ENCODE measurements at places on chromosomes 7 and 10. TPM values are rescaled to one million over a fixed set of nuclear protein-coding genes. Genes with fewer than 3 reads are reported as not detected.

DNA sequence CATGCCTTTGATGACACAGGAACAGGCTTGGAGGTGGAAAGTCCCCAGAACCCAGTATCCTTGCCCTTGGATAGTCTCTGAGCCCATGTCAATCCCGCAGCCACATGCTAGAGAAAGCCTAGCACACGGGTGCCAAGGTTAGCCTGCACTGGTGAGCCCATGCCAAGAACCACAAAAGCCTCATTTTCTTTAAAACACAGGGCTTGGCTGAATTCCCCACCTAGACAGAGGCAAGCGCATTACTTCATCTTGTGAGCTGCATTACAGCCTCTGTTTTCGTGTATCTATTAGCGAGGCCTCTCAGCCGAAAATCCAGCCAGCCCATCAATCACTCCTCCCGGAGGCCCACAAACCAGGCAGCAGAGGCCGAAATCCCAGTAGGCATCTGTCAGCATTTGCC lies 314.9 kb upstream of the AUTS2 start:
- H3K4me3 ChIP-seq: no peak overlapping the region
- peaks cover 10% of the 10 kb centered on the region for H3K27me3 ChIP-seq
- no peak overlapping the region for H3K27ac ChIP-seq
- DNase-seq: no peak
- H3K36me3 ChIP-seq: peaks cover 14% of the 10 kb centered on the region

DNA sequence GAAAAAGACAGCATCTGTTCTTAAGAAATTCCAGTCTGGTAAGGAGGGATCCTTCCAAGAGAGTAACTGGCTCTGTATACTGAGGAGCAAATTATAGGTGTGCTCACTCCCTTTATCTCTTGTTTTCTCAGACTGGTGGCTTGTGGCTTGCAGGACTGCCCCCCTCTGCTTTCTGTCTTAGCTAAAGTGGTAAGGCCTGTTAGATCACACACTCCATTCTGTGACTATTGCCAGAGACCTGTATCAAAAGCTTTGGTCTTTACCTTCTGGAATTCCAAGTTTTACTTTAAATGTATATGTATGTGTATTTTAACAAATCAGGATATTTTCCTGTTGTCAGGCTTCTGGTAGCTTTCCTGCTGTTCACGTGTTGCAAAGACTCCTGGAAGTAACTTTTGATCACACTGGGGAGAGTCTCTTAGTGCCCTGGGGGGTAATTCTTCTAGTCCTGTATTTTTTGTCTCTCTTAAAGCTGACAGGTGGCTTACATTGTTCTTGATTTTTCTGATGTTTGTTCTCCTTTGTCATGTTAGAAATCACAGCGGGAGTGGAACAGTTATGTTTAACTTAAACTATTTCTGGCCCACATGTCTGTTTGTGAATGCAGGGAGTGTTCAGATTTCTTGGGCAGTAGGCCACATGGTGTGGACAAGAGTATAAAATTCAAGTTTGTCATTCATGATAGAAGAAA lies 99.0 kb downstream of the PLPP4 start:
- no peak for DNase-seq
- no peak overlapping the region for H3K27ac ChIP-seq
- H3K27me3 ChIP-seq: peaks cover 5% of the 10 kb centered on the region
- no peaks in the 10 kb centered on the region for H3K4me1 ChIP-seq
- H3K4me3 ChIP-seq: no peak overlapping the region
- no peaks in the 10 kb centered on the region for H3K36me3 ChIP-seq

DNA sequence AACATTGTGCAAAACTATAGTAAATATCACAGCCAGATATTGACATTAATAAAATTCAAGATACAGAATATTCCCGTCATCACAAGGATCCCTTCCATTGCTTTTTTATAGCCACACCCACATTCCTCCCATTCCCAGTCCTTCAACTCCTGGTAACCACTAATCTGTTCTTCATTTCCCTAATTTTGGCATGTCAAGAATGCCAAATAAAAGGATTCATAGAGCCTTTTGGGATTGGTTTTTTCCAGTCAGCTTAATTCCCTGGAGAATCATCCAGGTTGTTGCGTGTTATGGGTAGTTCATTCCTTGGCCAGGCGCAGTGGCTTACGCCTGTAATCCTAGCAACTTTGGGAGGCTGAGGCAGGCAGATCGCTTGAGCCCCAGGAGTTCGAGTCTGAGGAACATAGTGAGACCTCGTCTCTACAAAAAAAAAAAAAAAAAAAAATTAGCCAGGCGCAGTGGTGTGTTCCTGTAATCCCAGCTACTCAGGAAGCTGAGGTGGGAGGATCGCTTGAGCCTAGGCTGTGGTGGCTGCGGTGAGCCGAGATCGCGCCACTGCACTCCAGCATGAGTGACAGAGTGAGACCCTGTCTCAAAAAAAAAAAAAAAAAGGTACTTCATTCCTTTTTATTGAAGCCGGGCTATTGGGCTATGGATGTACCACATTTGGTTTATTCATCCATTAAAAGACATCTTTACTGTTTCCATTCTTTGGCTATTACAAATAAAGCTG lies 2.7 kb downstream of the OGDH start:
- H3K4me1 ChIP-seq: peaks cover 54% of the 10 kb centered on the region
- H3K4me3 ChIP-seq: no peak overlapping the region
- no peak overlapping the region for H3K27ac ChIP-seq
- no peak for DNase-seq
- no peaks in the 10 kb centered on the region for H3K36me3 ChIP-seq

- no peak overlapping the region for H3K4me3 ChIP-seq
- no peaks in the 10 kb centered on the region for H3K4me1 ChIP-seq
- no peak overlapping the region for H3K27ac ChIP-seq
- H3K36me3 ChIP-seq: no peaks in the 10 kb centered on the region
- H3K27me3 ChIP-seq: no peaks in the 10 kb centered on the region
Measured at GRCh38 chr10:131354380-131354779, 42.9 kb upstream of the TCERG1L start.

DNA sequence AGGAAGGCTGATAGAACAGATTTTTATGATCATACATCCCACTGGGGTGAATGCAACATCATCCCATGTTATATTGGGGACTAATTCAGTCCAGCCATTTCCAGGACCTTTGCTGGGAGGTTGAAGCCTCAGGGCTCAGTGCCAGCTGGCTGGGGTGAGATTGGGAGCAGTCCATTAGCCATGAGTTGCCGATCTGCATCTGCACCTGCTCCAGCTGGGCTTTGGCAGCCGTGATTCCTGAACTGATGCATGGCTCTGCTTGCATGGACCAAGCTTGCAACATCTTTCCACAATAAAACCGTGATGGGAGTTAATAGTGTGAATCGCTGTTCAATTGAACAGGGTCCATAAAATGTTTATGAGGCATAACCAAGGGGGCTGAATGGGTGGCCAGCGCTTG lies 346.9 kb downstream of the TYW1 start:
- H3K27me3 ChIP-seq: no peaks in the 10 kb centered on the region
- no peaks in the 10 kb centered on the region for H3K4me1 ChIP-seq
- no peak overlapping the region for H3K4me3 ChIP-seq

- no peak for DNase-seq
- H3K27ac ChIP-seq: no peak overlapping the region
- H3K36me3 ChIP-seq: no peaks in the 10 kb centered on the region
- no peaks in the 10 kb centered on the region for H3K27me3 ChIP-seq
Measured at GRCh38 chr7:91323626-91324158, 59.5 kb downstream of the FZD1 start.

GRCh38 chr10:110496553-110497437 lies 912 bp upstream of the DUSP5 start:
- peak overlapping the region; percentile 93 for H3K27ac ChIP-seq
- H3K4me1 ChIP-seq: peaks cover 70% of the 10 kb centered on the region
- peaks cover 12% of the 10 kb centered on the region for H3K27me3 ChIP-seq
- H3K4me3 ChIP-seq: peak overlapping the region; percentile 93

DNA sequence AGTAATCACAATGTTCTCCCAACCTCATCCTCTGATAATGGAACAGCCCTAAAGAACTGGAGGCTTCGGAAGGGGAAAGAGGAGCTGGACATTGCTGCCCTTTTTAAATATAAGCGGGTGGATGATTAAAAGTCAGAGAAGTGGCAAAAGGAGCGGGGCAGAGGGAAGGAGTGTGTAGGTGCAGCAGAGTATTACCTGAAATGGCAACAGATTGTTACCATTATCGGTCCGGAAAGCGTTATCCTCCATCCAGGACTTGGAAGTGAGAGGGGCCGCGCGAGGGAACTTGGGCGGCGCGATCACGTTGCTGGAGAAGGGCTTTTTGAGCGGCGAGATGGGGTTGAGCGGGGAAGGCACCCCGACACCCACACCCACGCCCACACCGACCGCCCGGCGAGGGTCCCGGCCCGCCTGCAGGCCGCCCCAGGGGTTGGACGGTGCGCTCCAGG lies 51.7 kb downstream of the CPEB3 start:
- peak overlapping the region; percentile 99 for H3K4me3 ChIP-seq
- DNase-seq: no peak
- H3K27ac ChIP-seq: no peak overlapping the region
- no peaks in the 10 kb centered on the region for H3K27me3 ChIP-seq

- peaks cover 61% of the 10 kb centered on the region for H3K27me3 ChIP-seq
- H3K27ac ChIP-seq: peak overlapping the region; percentile 34
- H3K36me3 ChIP-seq: no peaks in the 10 kb centered on the region
- H3K4me1 ChIP-seq: peaks cover 23% of the 10 kb centered on the region
Measured at GRCh38 chr7:101125989-101126650, 784 bp upstream of the SERPINE1 start.

DNA sequence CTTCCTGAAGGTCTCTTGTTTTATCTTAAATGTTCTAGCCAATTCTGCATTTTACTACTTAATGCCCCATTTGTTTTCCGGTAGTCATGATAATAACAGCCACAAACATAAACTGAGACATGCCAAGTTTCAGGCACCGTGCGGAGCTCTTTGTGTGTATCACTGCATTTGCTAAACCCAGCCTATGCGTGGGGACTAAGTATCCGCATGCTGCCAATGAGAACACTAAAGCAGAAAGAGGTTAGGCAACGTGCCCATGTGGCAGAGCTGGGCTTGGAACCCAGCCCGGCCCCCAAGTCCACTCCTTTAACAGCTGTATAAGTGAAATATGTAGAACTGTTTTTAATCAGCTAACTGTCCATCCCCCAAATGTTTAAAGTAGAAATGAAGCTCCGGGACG lies 54.1 kb downstream of the SLIT1 start:
- peaks cover 15% of the 10 kb centered on the region for H3K27me3 ChIP-seq
- no peaks in the 10 kb centered on the region for H3K4me1 ChIP-seq
- no peaks in the 10 kb centered on the region for H3K36me3 ChIP-seq
- no peak overlapping the region for H3K4me3 ChIP-seq

DNA sequence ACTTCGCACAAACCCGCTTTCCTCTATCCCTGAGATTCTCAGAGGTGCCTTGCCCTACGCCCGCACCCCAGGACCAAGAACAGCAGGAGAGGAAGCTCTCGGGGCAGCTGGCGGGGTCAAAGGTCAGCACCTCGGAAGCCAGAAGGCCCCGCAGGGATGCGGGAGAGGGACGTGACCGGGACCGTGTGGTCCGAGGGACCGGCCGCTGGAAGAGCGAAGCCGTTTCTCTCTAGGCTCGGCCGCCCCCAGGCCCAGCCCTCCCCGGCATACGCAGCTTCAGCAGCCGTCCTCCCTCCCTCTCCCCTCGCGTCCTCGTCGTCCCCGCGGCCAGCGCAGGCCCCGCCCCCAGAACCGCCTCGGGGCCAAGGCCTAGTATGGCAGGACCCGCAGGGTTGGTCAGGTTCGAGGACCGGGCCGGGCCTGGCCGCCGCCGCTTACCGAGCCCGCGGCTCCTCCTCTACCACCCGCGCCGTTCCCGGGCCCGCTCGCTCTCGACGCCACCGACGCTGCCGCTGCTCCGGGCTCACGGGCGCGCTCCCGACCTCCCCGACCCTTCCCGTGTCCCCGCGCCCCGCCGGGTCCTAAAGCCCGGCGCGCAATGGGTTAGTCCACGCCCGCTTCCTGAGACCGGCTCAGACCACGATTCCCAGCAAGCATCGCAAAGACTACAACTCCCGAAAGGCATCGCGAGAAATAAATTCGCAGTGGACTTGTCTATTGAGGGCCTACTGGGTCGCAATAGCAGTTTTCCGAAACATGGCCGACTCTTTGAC lies at the start of gene ARMH3:
TSS of gene ARMH3 (minus strand) at position 527 of the 773 bp plus-strand sequence. CDS start 16,059 bp downstream, outside the sequence.
- H3K4me3 ChIP-seq: peak within 1 kb of the TSS; percentile 97
- no peaks in the 10 kb centered on the region for H3K27me3 ChIP-seq
- DNase-seq: peak; percentile 89

- H3K27me3 ChIP-seq: no peaks in the 10 kb centered on the region
- no peak overlapping the region for H3K27ac ChIP-seq
- DNase-seq: no peak
- H3K4me1 ChIP-seq: peaks cover 7% of the 10 kb centered on the region
- no peaks in the 10 kb centered on the region for H3K36me3 ChIP-seq
- no peak overlapping the region for H3K4me3 ChIP-seq
Measured at GRCh38 chr10:47139121-47139520, 160.9 kb upstream of the GDF10 start.

DNA sequence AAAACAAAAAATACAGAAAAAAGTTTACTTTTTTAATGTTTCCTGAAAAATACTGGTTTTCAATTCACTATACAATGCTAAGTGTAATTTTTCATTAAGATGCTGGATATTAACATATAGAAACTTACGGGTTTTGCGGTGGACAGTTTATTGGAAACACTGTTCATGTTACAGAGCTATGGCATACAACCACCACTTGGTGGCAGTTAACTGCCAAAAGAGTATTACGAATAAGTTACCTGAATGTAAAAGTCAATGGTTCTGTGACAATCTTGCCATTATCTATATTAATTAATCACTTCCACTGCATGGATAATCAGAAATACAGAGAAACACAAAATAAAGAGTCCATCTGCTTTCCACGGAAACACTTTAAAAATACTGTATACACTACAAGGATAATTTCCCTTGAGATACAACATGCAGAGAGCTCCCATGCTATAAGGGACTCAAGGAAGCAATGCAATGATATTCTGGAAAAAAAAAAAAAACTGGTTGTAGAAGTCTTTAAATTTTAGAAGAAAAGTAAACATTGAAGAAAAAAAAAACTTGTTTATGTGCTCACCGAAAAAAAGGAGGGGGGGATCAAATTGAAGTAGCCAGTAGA lies 97.0 kb downstream of the TPK1 start:
- H3K27me3 ChIP-seq: no peaks in the 10 kb centered on the region
- DNase-seq: peak; percentile 28
- no peak overlapping the region for H3K4me3 ChIP-seq
- peaks cover 20% of the 10 kb centered on the region for H3K4me1 ChIP-seq

DNA sequence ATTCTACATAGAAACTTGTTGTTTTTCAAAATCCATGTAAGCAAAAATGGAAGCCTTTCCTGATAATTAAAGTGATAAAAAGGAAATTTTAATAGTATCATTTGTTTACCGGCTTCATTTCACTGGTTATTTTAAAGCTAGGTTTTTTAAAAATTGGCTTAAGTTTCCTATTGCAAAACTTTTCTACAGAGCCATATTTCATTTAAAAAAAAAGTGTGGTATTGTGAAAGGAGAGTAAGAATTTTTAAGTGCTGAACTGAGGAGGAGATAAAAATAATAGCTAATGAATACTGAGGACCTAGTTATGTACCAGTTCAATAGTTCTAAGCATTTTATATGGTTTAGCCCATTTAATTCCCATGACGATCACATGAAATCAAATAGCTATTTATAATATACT lies 172.2 kb upstream of the COL1A2 start:
- H3K4me1 ChIP-seq: no peaks in the 10 kb centered on the region
- no peaks in the 10 kb centered on the region for H3K36me3 ChIP-seq

- DNase-seq: no peak
- no peak overlapping the region for H3K27ac ChIP-seq
- H3K4me3 ChIP-seq: no peak overlapping the region
Measured at GRCh38 chr10:75740541-75740940, 309.1 kb downstream of the LRMDA start.

The CPXM2 gene
- polyA plus RNA-seq: not detected

The CFAP70 gene
- not detected for polyA plus RNA-seq

The LARP4B gene
- 34.1 TPM for polyA plus RNA-seq

The STAG3 gene
- polyA plus RNA-seq: 131 TPM
